ENCODE measurements at places on chromosomes 7 and 10.

GRCh38 chr10:132570771-132571649 is 33.4 kb downstream of the INPP5A start:
- no peak for DNase-seq

GRCh38 chr10:63421591-63421990 is 44.2 kb downstream of the JMJD1C start:
- DNase-seq, result no peak

DNA sequence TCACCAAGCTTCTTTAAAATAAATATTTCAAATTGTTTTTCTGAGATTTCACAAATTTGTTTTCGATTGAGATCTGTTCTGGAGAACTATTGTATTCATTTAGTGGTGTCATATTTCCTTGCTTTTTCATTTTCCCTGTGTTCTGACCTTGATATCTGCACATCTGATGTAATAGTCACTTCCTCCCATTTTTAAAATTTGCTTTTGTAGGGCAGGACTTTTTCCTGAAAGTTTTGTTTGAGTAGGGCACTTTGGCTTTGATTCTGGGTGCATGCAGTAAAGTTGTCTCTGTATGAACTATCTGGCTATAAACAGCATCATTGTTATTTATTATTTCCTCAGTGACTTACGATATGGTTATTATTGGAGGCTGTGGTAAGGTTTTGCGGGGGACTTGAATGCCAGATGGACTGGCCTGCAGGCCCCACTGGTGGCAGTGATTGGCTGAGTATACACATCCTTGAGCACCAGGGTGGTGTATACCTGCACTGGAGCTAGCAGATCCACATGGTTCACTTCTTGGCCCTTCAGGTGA is 83.6 kb downstream of the CSTF2T start:
- no peak for DNase-seq

GRCh38 chr10:33252794-33253203 is 81.7 kb downstream of the NRP1 start:
- peak; percentile 88 for DNase-seq

DNA sequence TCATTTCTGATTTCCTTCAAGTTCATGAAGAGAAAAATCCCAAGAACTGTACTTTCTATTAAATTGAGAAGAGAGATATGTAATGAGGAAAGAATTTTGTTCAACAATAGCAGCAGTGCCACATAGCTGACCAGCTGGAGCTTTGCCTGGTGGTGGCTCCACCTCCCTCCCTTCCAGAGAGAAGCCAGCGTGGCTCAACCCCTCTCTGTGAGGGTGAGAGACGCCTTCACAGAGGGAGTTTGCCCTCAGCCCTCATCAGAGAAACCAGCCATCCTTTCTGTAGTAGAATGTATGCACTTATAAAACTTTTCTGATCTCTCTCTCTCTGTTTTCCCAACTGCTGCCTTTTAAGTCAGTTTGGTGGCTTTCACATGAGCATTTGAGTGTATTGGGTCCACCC is 20.5 kb upstream of the COL1A2 start:
- DNase-seq, result peak; percentile 89

- peak; percentile 10 for DNase-seq
Observed at GRCh38 chr7:55349121-55349520, 16.0 kb upstream of the LANCL2 start.

- no peak for DNase-seq
Observed at GRCh38 chr10:8245131-8245813, 190.8 kb downstream of the GATA3 start.

DNA sequence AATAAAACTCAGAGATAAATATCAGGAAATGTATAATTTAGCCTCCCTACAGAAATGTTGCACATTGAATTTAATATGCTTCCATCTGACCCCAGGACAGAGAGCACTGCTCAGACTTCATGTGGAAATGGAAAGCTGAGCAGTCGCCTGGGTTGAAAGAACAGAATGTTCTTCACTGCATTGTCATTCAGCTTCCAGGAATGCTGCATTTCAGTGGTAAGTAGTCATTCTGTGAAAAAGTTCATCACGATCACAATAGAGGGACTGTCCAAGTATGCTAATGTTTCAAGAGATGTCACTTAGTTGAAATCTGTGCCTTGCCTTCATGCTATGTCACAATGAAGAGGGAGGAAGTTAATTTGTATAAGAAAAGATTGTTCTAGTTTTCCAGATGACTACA is 147.3 kb downstream of the NRCAM start:
- DNase-seq, result peak; percentile 85

DNA sequence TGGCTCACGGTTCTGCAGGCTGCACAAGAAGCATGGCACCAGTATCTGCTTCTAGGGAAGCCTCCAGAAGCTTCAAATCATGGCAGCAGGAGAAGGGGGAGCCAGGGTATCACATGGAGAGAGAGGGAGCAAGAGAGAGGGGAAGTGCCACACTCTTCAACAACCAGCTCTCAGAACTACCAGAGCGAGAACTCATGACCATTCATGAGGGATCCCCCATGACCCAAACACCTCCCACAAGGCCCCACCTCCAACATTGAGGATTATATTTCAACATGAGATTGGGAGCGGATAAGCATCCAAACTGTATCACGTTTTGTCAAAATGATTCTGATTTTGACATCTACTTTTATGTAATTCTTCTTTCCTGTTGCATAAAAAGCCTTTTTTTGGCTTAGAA is 38.5 kb downstream of the CREM start:
- DNase-seq, result no peak

DNA sequence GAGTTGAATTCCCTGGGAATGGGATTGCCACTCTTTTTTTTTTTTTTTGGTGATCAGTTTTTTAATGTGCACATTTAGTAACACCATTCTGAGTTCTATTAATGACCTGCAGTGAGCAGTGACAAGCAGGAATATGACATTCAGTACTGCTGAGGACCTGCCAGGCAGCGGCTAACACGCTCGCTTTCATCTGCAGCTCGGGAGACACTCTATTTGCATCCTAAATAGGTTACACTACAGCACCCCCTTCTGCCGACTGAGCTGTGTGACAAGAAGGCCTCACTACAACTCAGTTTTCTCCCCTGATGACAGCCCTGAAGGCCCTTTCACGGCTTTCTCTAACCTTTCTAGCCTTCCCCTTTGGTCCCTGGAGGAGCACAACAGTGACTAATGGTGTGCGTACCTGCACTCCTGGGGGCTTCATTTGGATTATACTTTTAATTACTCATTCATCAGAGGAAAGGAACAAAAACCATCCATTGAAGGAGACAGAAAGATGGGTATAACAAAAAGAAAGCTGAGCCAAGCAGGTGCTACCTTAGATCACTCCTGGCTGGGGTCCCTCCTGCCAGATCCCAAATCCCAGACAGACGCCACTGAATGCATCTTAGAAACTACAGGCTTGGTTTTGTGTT is 872.4 kb downstream of the LRMDA start:
- peak; percentile 84 for DNase-seq

- DNase-seq, result no peak
Observed at GRCh38 chr7:50937727-50938126, 155.0 kb upstream of the GRB10 start.

DNA sequence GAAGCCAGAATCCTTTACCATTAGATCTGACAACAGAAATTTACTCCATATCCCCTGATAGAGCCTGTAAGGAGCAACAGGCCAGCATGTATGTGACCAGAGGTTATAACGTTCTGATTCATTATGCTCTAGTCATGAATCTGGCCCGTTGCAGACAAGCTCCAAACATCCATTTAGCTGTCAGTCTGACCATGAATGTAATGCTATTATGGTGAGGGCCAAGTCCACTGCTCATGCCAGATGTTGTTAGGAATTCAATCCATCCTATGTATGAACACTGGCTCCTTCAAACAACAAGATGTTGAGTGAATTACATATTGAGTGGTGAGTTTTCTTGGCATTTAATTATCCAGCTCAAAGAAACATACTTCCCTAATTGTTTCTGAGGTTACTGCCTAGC is 610.1 kb upstream of the ANKRD30A start:
- DNase-seq, result peak; percentile 58

DNA sequence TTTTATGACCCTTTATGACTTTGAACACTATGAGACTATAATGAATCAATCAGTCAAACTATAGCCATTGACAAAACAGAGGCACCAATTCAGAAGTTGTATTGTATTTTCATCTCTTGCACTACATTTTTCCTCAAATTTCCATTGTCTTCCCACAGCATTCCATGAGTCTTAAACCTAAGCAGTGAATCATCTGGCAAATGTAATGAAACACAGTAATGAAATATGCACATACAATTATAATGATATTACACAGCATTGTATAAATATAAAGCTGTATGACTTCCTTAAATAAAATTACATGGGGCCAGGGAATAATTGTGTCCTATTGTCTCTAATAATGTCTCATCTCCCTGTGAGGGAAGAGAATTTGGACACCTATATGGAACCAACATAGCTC is 45.0 kb downstream of the VWDE start:
- DNase-seq, result peak; percentile 15

GRCh38 chr7:29282819-29283414 is 88.3 kb downstream of the CHN2 start:
- no peak for DNase-seq
